Stimulated activated CD4-positive, alpha-beta T cell treated with anti-CD3 and anti-CD28 coated beads, Interleukin-4, amount 100 ng/mL, for 48 hours (primary cell): ENCODE measurements at places on chromosomes 4 and X.

- no peak for DNase-seq
Measured at GRCh38 chrX:18278449-18278848, 57.8 kb upstream of the BEND2 start.

GRCh38 chrX:39560271-39560670 lies 537.5 kb downstream of the BCOR start:
- DNase-seq = no peak

- no peak for DNase-seq
Measured at GRCh38 chr4:16532240-16532970, 306.1 kb upstream of the TAPT1 start.

- DNase-seq = no peak
Measured at GRCh38 chr4:2930135-2930757, 33.0 kb downstream of the NOP14 start.

GRCh38 chr4:121693450-121693849 lies 3.3 kb downstream of the ANXA5 start:
- no peak for DNase-seq

DNA sequence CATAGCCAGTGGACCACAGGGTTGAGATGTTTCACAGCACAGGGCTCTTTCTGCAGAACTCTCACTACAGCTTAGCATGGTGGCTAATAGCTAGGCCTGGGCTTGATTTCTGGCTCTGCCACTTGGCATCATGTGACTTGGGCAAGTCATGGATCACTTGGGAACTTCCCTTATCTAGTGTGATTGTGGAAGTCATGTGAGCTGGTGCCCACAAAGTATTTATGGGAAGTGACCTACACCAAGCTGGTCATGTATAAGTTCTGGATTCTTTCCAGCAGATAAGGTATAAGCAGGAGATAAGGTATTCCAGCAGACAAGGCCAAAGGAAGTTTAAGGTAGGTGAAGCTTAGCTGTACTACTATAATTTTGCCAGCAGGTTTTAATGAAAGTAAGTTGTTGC lies 61.0 kb downstream of the REELD1 start:
- no peak for DNase-seq

GRCh38 chr4:833156-833555 lies 7.2 kb upstream of the CPLX1 start:
- DNase-seq = no peak

DNA sequence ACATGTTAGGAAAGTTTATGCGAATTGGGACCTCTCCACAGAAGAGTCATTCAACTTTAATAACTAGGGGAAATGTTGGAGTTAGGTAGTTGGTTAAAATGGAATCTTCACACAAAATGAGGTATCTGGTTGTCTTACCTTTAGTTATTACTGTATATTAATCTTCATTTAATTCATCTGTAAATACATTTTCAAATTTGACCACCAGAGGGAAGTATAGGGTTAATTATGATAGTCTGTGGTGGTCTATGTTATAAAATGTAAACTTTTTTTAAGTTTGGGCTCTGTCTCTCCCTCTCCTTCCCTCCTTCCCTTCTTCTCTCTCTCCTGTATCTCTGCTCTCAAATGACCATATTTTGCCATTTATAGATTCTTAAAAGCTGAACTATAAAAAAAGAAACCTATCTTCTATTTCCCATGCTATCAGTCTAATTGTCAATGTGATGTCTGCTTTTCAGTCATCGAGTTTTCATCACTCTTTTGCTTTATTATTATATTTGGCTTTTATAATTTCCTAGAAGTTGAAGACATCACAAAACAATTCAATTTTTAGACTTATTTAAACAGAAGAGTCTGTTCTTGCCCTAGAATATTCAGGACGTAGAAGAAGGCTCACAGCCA lies 49.8 kb downstream of the TMEM144 start:
- no peak for DNase-seq

DNA sequence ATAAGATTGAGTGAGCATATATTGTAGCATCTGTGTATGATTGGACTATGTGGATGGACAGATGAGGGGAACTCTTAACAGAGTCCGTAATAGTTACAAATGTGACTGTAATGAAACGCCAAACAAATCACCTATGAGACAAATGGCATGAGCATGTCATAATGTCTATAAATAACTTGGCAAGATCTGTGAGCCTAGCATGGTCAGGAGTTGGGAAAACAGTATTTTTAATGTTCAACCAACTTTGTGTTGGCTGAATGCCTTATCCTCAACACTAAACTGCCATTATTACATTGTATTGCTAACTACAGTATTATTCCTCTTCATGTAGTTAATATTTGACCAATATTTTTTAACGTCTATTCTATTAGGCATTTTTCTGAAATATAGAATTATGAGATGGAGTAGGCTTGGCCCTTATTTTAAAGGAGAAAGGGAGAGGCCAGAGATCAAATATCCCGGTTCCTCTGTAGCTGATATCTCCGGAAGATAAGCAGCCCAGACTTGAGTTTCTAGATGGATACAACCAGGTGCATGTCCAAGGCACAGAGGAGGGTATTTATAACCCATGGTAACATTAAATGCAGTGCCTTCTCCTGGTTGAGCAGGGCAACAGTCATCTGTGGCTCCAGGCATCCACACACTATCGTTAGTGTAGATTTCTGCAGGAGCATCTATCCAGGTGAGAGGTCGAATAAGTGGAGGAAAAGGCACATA lies 32.7 kb downstream of the PF4 start:
- DNase-seq = no peak

GRCh38 chrX:12685541-12685940 lies 105.7 kb upstream of the PRPS2 start:
- no peak for DNase-seq

DNA sequence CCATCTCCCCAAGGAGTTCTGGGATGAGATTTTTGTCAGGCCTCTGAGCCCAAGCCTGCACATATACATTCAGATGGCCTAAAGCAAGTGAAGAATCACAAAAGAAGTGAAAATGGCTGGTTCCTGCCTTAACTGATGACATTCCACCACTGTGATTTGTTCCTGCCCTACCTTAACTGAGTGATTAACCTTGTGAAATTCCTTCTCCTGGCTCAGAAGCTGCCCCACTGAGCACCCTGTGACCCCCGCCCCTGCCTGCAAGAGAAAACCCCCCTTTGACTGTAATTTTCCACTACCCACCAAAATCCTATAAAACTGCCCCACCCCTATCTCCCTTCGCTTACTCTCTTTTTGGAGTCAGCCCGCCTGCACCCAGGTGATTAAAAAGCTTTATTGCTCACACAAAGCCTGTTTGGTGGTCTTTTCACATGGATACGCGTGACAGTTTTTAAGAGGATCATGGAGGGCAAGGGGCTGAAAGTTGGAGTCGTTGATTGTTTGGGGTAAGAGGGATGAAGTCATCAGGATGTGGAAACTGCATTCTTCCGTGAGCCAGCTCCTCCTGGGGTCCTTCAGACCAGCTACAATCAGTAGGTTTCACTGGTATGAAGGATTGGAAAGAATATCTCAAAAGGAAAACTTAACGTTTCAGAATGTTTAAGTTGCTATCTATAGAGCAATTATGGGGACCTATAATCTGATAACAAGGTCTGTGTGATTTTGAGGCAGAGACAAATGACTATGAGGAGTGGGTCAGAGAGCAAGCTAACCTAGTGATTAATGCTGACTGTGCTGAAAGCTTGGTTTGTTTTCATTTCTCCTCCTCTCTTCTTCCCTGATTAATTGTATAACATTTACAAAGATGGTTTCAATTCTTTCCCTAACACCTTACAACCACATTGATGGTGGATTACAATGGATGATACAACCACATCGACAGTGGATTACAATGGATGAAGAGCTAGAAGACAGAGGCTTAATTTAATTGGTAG lies 28.6 kb upstream of the MAGEA11 start:
- DNase-seq = no peak

DNA sequence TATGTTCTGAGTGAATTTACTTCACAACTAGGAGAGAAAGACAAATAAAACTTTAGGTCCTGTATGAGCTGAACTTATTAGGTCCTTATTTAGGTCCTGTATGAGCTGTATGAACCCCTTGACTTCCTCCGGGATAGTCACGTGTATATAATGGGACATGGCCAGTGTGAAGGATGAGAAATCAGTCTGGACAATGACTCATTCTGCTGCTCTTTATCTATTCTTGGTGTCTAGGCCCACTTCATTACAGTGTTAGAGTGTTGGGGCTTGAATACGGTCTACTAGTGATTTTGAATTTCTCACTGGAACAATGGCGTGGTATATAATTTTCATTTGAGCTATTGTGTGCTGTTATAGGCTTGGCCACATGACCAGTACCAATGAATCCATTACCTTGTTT lies 21.9 kb downstream of the STK26 start:
- DNase-seq = no peak

- no peak for DNase-seq
Measured at GRCh38 chr4:93433840-93434239, 394.7 kb upstream of the ATOH1 start.

- DNase-seq = no peak
Measured at GRCh38 chrX:45743081-45743533, 542.4 kb upstream of the DIPK2B start.

DNA sequence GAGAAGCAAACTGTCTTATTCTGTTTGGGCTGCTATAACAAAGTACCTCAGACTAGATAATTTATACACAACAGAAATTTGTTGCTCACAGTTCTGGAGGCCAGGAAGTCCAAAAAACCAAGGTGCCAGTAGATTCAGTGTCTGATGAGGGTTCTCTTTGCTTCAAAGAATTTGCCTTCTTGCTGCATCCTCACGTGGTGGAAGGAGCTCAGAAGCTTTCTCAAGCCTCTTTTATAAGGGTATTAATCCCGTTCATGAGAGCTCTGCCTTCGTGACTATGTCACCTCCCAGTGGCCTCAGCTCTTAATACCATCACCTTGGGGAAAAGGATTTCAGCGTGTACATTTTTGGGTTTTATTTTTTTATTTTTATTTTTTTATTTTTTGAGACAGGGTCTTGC lies 20.1 kb downstream of the CA5B start:
- DNase-seq = no peak

DNA sequence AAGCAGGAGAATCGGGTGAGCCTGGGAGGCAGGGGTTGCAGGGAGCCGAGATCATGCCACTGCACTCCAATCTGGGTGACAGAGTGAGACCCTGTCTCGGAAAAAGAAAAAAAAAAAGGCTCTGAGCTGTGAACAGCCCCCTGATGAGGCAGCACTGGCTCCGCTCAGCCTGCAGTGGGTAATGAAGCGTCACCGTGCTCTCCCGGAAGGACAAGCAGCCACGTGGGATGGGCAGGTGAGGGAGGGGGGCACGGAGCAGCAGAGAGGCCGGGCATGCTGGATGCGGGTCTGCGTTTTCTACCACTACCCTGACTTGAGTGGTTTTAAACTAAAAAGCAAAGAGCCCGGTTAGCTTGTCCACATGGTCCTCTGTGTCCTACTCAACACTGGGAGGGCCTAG lies 15.5 kb downstream of the TACC3 start:
- DNase-seq = no peak

GRCh38 chr4:177555007-177555574 lies 112.9 kb upstream of the AGA start:
- DNase-seq = peak; percentile 13

GRCh38 chrX:42628471-42628870 lies 149.5 kb downstream of the PPP1R2C start:
- no peak for DNase-seq

DNA sequence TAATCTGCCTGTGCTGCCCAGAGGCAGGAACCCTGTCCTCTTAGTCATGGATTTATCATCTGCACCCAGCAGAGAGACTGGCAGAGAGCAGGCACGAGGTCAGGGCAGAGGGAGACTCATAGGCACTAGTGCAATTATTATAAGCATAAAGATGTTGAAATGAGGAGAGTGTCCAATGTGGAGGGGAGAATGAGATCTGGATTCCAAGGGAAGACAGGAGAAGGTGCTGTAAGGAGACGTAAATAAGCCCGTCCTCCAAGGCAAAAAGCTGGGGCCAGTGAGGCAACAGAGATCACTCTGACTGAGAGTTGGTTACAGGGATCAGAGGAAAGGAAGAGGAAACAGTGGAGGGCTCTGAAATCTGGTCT lies 406.2 kb downstream of the MAPK10 start:
- DNase-seq = no peak

DNA sequence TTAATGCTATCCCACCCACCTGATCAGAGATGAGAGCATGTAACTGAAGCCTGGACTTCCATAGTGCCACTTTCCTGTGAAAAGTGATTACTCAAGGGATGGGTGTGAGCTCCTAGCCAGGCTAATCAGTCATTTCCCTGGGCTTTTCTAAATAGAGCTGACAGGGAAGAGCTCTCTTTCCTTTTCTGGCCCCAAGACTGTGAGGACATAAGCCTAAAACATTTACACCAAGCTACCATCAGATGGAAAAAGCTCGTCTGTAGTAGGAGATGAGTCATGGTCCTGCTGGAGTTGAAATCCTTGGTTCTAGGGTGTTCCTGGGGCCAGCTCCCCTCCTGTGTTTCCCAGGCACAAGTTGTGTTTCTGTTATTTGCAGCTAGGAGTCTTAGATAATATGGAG lies 52.4 kb upstream of the NDP start:
- no peak for DNase-seq

DNA sequence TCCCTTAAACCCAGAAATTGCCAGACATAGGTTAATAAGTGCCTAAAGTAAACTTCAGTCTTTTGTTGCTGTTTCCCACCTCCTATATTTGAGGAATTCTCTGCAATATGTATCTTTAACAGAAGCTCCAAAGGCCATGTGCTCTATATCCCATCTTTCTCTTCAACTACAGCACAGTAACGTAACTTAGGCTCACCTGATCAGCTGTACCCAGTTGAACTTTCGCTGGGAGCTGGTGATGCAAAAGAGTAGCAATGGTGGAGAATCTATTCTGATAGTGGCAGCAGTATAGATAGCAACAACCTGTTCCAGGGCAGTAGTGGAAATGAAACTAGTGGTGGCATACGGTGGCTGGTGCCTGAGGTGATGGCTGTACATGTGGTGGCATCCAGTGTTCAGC lies 33.2 kb upstream of the YTHDC1 start:
- DNase-seq = no peak

- no peak for DNase-seq
Measured at GRCh38 chr4:113144091-113144490, 94.6 kb downstream of the ANK2 start.

DNA sequence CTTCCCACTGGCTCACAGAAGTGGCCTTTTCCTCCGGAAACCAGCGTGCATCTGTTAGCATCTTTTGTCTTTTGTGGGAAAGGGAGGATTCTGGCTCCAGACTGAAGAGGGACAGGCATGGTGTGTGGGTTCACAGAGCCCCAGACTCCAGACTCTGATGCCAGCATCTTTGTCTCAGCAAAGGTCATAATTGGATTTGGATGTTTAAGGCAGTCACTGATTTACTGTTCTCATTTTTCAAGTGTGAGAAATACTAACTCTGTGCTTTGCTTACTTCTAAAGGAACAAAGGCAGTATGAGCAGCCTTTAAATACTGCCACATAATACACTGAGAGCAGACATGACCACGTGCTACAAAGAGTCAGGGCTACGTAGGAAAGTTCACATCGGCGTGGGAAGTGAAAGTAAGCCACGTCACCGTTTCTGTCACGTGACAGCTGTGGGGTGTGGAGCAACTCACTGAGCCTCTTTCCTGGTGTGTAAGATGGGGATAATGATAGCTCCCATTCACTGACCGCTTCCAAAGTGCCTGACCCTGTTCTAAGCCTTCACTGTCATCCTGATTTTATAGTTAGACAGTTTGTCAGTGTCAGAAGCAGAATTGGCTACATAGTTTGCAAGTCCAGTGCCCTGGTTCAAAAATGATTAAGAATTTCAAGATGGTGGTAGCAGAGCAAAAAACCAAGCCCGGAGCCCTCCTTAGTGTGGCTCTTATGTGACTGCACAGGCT lies 24.8 kb upstream of the TMSB4X start:
- DNase-seq = peak; percentile 78
